ENCODE measurements at places on chromosomes 7 and 10.

DNA sequence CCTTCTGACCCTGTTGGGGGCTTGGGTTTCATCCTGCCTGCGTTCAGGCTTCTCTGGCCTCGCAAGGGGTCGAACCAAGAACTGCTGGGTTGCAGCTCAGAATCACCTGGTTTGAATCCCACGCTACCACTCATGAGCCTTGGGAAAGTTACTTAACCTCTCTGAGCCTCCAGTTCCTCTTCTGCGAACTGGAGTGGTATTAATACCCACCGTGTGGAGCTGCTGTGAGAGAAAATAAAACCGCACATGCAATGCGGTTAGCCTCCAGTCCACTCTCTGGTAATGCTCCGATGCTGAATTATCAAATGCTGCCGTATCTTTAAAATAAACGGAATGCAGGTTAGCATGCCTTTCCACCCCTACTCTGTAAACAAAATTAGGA, 171.9 kb downstream of the ARHGAP12 start:
- no peak for DNase-seq

DNA sequence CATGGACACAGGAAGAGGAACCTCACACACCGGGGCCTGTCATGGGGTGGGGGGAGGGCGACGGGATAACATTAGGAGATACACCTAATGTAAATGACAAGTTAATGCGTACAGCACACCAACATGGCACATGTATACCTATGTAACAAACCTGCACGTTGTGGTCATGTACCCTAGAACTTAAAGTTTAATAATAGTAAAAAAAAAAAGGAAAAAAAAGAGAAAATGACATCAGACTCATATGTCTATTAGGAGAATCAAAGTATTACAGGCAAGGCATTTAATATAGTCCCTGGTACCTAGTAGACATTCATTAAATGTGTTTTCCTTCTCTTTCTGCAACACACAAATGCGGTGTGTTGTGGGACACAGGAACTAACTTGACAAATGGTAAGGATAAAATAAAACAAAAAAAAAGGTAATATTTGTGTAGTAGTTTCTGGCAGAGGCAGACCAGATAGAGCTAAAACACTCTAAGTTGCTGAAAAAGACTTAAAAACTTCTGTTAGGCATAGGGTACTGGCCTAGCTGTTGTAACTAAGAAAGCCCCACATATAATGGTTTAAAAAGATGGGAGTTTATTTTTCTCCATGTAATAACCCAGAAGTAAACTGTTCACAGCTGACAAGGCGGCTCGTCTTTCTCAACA, 68.8 kb downstream of the NAMPT start:
- no peak for DNase-seq

DNA sequence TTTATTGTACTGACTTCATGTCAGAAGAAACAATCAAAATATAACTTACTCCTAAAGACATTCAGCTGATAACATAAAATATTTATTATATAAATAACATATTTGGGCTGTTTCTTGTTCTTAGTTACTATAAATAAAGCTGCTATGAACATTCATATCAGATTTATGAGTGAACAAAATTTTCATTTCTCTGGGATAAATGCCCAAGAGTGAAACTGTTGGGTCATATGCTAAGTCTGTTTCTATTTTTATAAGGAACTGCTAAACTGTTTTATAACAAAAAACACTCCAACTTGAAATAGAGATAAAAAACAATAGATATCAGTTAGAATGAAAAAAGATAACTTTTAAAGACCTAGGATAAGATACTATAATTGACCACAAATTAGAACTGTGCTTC, 26.5 kb upstream of the CC2D2B start:
- DNase-seq, result no peak

DNA sequence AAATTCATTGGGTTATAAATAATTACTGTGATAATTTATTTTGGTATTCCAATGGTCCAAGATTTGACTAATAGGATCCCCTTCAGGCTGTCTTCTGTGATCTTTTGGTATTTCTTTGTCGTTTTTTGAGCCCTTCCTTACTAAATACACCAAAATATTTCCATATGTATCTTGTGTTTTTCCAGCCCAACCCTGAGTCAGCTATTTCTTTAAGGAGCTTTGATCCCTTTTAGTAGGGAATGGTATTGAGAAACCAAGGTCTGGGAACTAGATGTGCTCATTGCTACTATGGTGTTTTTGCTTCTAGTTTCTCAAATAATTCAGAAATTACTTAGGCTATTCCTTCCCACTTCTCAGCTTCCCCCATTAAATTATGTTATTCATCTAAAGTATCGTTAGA, 15.3 kb downstream of the NHLRC2 start:
- no peak for DNase-seq

DNA sequence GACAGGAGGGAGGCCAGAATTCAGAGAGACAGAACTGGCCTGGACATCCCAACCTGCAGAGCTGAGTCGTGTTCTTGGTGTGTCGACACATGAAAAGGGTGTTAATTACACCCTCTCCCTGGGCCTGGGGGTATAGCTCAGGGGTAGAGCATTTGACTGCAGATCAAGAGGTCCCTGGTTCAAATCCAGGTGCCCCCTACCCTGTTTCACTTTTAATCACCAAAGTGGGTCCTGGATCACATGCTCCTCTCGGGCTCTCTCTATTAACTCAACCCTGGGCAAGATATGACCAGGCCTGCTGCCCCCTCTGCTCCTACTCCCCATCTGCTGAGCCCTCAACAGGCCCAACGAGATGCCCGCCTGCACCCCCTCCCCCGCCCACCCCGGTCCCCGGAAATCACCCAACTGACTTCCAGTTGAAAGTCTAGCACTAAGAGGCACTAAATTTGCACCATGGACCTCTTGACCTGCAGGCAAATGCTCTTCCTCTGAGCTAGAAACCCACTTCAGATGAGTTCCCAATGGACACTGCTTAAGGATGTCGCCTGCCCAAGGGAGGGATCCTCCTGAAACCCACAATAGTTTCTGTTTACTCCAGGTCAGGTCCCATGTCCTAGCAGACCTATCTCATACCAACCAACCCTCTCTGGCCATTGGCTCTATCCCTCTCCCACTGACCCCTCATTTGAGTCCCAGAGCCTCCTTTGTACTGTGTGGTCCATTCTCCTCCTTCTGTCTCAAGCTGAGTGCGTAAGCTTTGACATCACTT, 137.6 kb downstream of the ZNF467 start:
- no peak for DNase-seq

- no peak for DNase-seq
These were observed 55.1 kb upstream of the ZPBP start for GRCh38 chr7:50147951-50148808.

DNA sequence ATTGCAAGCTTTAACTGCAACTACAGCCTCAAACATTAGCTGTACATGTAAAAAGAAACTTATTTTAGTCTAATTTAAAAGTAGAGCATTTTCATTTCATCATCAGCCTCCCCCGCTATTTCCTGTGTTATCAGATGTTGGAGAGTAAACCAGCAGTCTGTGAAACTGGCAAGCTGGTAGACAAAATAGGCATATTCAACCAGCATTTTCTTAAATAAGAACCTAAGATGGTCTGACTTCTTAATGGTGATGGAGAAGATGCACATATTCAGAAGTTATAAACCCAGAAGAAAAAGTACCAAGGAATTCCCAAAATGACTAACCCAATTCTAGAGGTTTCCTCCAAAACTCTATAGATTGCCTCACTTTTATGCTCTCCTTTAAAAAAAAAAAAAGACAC, 24.9 kb downstream of the PIK3AP1 start:
- no peak for DNase-seq
